SK-N-SH treated with all-trans-retinoic acid at 6 μM for 48 hours (cell line): ENCODE measurements at places on chromosomes 11 and 22.

- no peak for ATAC-seq
These were observed 10.9 kb upstream of the FCHSD2 start for GRCh38 chr11:73152861-73153483.

GRCh38 chr11:127816962-127817361 is 770.4 kb downstream of the ETS1 start:
- no peak for ATAC-seq

- peak; percentile 63 for ATAC-seq
These were observed 24.9 kb downstream of the PGM2L1 start for GRCh38 chr11:74373382-74373781.

GRCh38 chr11:2531277-2531986 is 86.6 kb downstream of the KCNQ1 start:
- ATAC-seq: peak; percentile 74

GRCh38 chr11:119483341-119483880 is 60.4 kb upstream of the THY1 start:
- no peak for ATAC-seq

DNA sequence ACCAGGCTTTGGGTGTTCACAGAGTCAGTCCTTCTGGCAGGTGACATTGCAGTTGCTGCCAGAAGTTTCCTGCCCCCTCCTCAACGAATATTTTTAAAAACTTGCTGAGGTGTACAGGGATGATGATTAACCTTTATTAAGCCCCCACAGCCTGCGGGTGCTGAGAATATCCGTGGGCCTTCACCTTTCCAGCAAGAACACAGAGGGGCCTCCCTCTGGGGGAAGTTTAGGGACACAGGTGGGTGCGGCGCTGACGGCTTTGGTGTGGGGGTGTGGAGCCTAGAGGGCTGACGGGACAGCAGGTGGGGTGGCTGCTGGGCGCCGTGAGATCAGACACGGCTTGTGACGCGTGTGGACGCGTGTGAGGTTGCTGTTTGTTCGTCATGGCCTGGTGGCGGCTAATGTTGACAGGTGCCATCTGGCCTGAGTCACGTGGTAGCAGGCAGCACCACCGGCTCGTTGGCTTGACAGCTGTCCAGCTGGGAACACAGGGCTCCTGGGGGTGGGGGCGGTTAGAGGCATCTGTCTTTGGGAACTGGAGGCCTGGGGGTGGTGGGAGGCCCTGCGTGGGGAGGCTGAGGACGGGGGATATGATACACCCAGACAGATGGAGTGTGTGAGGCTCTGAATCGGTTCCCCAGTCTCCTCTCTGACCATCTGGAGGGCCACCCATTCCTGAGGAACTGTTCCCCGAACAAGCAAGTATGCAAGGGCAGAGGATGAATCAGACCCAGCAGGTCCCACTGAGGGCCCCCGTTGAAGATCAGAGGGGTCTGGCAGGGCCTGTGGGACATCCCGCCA is 12.5 kb upstream of the LRRC10B start:
- no peak for ATAC-seq

GRCh38 chr11:61345170-61345610 is 12.2 kb downstream of the TKFC start:
- peak; percentile 53; the same call in 2 of the 3 replicates for ATAC-seq

DNA sequence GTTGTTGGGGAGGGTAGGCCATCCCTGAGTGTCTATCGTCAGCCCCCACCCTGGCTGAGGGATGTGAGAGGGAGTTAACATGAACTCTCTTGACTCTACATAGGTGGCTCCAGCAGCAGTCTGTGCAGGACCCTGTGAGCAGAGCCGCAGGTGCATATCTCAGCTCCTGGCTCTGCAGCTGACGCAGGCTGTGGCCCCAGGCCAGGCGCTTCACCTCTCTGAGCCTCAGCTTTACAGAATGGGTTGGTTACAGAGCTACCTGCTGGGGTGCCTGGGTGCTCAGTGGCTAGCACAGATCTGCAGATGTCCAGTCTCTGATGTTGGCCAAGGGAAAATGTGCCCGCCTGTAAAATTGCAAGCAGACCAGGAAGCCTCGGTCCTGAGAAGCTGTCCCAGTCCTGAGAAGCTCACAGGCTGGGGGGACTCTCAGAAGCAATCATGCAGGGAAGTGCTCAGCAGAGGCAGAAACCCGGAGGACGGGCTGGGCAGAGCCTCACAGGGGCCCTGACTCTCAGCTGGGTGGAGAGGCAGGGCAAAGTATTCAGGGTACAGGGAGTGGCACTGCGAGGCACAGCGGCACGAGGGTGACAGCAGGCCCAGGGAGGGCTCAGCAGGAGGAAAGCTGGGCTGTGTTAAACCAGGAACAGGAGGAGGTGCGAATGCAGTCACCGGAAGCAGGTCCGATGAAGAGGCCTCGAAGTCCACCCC is 15.9 kb upstream of the LRP5 start:
- no peak for ATAC-seq

- ATAC-seq: no peak
These were observed 24.0 kb downstream of the RAB30 start for GRCh38 chr11:83047515-83048225.

- ATAC-seq: no peak
These were observed 893.3 kb downstream of the FAM181B start for GRCh38 chr11:81840380-81840779.

- ATAC-seq: no peak
These were observed 186.9 kb downstream of the DDX10 start for GRCh38 chr11:108851781-108852180.

DNA sequence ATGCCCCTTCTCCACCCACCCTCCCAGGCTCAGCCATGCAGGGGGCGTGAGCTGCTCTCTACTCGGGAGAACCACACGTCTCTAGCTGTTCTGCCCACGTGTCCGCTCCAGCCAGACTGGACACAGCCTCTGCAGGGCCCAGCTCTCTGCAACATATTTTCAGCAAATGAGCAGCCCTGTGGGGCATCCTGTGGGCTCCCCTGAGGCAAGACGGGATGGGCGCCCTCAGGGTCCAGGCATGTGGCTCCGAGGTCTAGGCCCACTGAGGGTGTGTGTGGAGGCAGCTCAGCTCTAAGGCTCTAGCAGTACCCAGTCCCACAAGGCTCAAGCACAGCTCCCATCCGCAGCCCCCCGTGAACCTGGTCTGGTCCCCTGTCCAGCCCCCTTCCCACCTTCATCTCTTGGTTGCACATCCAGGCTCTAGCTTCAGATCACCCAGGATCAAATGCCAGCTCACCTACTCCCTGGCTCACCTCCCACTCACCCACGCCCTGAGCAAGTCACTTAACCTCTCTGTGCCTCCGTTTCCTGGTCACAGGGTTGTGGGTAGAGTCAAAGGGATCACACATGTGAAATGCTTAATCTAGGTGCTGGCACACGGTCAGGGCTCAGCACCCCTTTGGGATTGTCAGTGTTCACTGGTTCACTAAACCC is 57.8 kb upstream of the TCF20 start:
- no peak for ATAC-seq

GRCh38 chr11:119318240-119319135 is 1.6 kb upstream of the MCAM start:
- no peak for ATAC-seq

- ATAC-seq: no peak
These were observed 23.7 kb downstream of the HTR3B start for GRCh38 chr11:113928311-113928710.

- no peak for ATAC-seq
These were observed 567.6 kb downstream of the BRD1 start for GRCh38 chr22:49259839-49260615.

GRCh38 chr11:20010851-20011225 is 149.4 kb downstream of the DBX1 start:
- peak; percentile 10 for ATAC-seq

GRCh38 chr22:38262051-38262795 is 10.6 kb downstream of the TMEM184B start:
- peak; percentile 53; the same call in 1 of the 3 replicates for ATAC-seq
